ENCODE measurements at places on chromosomes 4 and X.
A peak's percentile ranks its signal among the peaks of the same experiment; 100 is the strongest.

- no peak for DNase-seq
These were observed 506.1 kb downstream of the RPA4 start for GRCh38 chrX:97389761-97390192.

DNA sequence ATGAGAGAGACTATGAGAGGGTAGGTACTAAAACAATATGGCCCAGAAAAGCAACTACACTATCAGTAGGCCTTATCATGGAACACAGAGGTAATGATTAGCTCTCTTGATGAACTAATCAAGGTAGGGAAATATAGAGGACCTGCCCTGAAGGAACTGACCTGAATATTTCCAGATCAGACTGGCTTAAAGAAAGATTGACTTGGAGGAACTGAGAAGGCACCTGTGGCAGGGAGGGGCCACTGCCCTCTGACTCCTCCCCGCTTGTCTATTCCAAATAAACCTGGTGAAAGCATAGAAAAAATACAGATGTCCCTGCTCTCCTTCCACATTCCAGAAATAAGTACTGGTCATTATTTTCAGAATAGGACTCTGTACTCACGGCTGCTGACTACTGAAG, 5.5 kb downstream of the RPS6KA6 start:
- DNase-seq: no peak

DNA sequence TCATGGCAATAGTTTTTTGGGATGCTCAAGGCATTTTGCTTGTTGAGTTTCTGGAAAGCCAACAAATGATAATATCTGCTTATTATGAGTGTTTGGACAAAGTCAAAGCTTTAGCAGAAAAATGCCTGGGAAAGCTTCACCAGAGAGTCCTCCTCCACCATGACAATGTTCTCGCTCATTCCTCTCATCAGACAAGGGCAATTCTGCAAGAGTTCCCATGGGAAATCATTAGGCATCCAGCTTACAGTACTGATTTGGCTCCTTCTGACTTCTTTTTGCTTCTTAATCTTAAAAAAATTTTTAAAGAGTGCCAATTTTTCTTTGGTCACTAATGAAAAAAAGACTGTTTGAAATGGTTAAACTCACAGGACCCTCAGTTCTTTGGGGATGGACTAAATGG, 136.3 kb downstream of the UBE2K start:
- no peak for DNase-seq

GRCh38 chr4:118866442-118866841, 22.2 kb upstream of the SYNPO2 start:
- DNase-seq: no peak

GRCh38 chrX:56978172-56978571, 17.2 kb downstream of the SPIN3 start:
- peak; percentile 25 for DNase-seq

DNA sequence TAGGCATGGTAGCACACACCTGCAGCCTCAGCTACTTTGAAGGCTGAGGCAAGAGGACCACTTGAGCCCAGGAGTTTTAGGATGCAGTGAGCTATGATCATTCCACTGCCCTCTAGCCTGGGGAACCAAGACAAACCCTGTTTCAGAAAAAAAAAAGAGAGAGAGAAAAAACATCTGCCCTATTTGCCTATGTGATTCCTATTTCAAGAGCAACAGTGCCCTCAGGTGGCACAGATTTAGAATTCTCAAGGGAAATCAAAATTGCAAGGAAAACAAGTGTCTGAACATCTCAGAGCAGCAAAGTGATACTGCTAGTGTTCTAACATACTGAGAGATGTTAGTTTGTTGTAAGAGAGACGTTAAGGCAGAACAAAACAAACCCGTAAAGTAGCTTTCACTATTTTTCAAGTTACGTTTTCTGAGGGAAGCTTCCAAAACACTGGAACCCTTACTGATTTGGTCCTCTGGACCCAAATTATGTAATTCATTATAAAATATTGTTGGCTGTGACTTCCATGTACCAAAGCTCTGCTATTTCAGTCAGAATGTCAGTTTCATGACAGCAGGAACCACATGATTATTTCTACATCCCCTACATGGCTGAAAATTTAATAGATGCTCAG, 7.9 kb downstream of the BDH2 start:
- no peak for DNase-seq

- no peak for DNase-seq
These were observed 60.2 kb downstream of the BANK1 start for GRCh38 chr4:101850698-101851097.

- DNase-seq: no peak
These were observed 90.1 kb downstream of the IRF2 start for GRCh38 chr4:184384056-184384809.

- DNase-seq: no peak
These were observed 1064.4 kb downstream of the PCDH7 start for GRCh38 chr4:31784558-31784957.

DNA sequence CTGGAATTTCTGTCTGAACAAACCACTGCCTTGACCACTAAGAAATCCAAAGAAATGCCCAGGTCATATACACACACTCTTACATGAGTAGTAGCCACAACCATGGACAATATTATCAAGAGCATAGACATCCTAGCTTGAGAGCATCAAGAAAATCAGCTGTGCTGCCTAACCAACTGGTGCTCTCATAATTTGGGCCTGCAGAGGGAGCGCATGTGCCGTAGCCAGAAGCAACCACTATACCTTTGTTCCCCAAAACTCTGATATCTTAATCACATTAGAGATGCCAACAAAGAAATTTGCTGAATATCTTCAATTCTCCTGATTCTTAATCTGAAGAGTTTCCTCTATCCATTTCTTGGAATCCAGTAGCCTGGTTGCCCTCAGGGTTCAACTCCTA, 163.6 kb downstream of the ZNF674 start:
- no peak for DNase-seq

GRCh38 chrX:53357799-53358530, 64.5 kb downstream of the SMC1A start:
- no peak for DNase-seq

- no peak for DNase-seq
These were observed 44.5 kb upstream of the TRIM2 start for GRCh38 chr4:153159728-153160221.

- no peak for DNase-seq
These were observed 73.2 kb upstream of the MXD4 start for GRCh38 chr4:2334826-2335728.

- no peak for DNase-seq
These were observed 1.2 kb downstream of the CTPS2 start for GRCh38 chrX:16711219-16711811.

DNA sequence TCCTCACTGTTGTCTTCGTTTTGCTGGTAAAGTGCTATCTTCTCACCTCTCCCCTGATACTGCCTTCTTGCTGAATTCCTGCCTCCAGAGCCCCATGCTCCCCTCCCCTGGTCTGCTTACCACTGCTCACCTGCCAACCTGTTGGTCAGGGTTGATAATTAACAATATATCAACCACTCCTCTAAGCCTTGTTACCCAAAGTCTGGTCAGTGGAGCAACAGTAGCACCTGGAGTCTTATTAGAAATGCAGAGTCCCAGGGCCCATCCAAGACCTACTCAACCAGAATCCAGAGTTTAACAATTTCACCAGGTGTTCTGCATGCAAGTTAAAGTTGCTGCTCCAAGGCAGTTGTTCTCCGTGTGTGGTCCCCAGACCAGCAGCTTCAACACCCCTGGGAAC, 55.0 kb downstream of the EFNB1 start:
- no peak for DNase-seq

All from stimulated activated CD4-positive, alpha-beta T cell treated with anti-CD3 and anti-CD28 coated beads, TNF-alpha, amount 100 ng/mL, for 48 hours (primary cell).